ENCODE measurements at places on chromosomes 6 and 20. TPM values are rescaled to one million over a fixed set of nuclear protein-coding genes. Genes with fewer than 3 reads are reported as not detected.

The RBBP8NL gene
- total RNA-seq, result 0.64 TPM

The ENPP1 gene
- total RNA-seq, result 3.4 TPM

The SH3BGRL2 gene
- total RNA-seq, result 33.9 TPM

DNA sequence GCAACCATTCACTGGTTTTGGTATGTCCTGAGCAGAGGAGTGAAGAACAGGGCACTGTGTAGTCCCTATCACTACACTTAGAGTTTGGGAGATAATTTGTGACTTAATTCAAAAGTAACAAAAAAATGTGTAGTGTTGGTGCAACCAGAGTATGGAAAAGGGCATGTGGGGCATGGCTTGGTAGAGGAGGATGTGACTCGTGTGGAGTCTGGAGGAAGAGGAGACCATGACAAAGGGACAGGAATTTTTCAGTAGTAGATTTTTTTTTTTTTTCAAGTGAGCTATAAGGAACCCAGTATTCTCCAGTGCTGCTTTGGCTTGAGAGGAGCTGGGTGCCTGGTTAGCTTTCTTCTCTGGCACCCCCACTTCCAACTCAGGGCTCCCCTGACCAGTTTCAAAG, 5.1 kb downstream of the MTRES1 start:
- DNase-seq, result no peak
- H3K4me3 ChIP-seq, result no peak overlapping the region
- H3K4me1 ChIP-seq, result no peaks in the 10 kb centered on the region
- no peaks in the 10 kb centered on the region for H3K36me3 ChIP-seq
- no peaks in the 10 kb centered on the region for H3K27me3 ChIP-seq
- H3K27ac ChIP-seq, result no peak overlapping the region

- H3K27me3 ChIP-seq, result peaks cover 6% of the 10 kb centered on the region
- no peak overlapping the region for H3K4me3 ChIP-seq
- DNase-seq, result no peak
- H3K4me1 ChIP-seq, result no peaks in the 10 kb centered on the region
Observed at GRCh38 chr6:53701333-53702218, 36.0 kb upstream of the KLHL31 start.

DNA sequence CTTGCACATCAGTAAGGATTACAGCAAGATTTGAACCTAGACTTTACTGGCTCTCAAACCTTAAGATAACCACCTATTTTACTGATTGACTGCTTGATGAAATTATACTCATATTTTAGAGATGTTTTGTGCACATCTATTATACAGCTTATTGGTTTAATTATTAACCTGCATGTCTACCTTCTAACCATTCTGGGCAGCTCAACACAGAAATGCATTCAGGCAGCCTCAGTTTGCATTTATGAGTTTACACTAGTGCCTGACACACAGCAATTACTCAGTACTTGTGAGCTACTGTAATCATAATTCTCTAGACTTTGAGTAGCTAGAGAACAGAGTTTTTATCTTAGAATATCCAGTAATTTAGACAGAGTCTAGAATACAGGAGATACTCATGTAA, 273.9 kb upstream of the THEMIS start:
- no peaks in the 10 kb centered on the region for H3K27me3 ChIP-seq
- no peak overlapping the region for H3K27ac ChIP-seq
- DNase-seq, result no peak
- no peaks in the 10 kb centered on the region for H3K36me3 ChIP-seq
- no peak overlapping the region for H3K4me3 ChIP-seq

DNA sequence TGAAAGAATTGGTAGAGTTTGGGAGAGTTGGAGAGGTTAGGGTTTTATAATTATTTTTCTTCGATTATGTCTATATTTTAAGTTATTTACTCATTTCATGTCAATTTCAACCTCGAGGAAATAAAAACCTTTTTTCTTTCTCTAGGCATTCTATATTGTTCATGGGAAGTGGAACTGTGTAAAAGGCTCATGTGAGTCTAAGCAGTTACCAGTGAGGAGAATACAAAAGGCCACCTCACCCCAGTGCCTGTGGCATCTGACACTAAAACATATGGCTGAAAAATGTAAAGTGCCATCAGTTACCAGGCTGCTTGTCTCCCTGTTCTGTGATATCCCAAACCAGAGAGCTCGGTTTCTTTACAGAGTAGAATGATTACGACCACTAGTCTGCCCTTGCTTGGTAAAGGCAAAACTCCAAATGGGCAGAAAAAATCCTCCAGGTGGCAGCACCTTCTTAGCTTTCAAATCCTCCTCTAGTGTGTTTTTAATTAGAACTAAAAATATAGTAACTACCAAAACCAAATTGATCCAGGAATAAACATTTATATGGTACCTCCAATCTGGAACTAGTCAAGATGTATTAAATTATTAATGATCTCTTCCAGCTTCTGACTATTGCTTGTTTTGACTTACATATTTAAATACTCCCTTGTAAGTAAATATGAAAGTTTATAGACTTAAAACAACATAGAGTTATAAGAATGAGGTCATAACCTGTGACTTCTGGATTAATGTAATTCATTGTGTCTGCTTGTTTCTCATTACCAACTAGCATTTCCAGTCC, 122.6 kb upstream of the MCHR2 start:
- no peak overlapping the region for H3K4me3 ChIP-seq
- H3K36me3 ChIP-seq, result no peaks in the 10 kb centered on the region
- peaks cover 13% of the 10 kb centered on the region for H3K27me3 ChIP-seq
- H3K27ac ChIP-seq, result no peak overlapping the region

- H3K4me1 ChIP-seq, result no peaks in the 10 kb centered on the region
- no peak for DNase-seq
- no peaks in the 10 kb centered on the region for H3K36me3 ChIP-seq
- H3K4me3 ChIP-seq, result no peak overlapping the region
Observed at GRCh38 chr6:96942676-96943075, 18.1 kb downstream of the KLHL32 start.
